ENCODE measurements at places on chromosomes 6 and 20.

- DNase-seq, result no peak
Measured at GRCh38 chr20:50005471-50005981, 22.7 kb downstream of the SNAI1 start.

GRCh38 chr20:13874394-13875157 is 89.7 kb downstream of the NDUFAF5 start:
- DNase-seq, result no peak

DNA sequence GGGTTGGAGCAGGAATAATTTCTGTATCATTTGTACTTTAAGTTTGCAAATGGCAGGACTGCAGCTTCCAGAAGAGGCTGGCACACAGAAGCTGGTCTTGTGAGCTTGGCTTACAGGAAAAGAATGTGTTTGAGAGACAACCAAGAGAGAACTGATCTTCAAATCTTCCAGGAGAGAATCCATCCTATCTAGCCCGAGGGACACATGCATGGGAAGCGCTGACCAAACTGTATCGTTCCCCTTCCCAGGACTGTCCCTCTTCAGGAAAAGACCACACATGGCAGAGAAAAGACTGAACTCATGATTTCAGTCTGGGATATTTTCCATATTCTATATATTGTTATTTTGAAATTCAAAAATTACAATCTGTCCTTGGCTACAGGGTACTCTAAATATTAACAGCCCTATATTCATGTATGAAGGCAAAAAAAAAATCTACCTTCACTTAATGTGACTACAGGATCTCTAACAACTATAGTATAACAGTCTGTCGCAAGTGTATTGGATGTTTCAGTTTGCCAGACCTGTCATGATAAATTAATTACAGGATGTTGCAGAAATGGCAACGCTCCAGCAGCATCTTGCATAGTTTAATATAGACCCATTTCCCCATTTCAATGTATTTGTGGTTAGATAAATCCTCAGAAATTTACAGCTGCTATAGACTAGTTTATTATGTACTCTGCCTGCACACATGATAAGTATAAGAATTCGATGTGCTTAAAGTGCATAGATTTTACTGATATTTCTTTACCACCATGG is 99.4 kb downstream of the MYB start:
- no peak for DNase-seq

DNA sequence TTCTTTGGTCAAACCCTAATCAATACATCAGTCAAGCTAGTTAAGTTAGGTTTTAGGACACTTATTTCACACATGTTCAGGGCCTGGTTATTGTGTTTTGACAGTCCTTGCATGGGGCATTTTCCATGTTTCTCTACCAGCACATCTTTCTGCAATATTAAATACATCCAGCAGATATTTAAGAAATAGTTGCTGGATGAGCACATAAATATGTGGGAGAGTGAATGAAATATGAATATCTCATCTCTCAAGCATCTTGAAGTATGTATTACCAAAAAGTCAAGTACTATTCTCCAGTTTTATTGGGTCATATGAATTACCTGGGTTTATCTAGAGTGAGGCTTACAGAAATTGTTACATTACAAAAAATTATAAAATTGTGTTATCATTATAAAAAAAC is 621.9 kb upstream of the GJE1 start:
- no peak for DNase-seq

- DNase-seq, result no peak
Measured at GRCh38 chr20:61733891-61734732, 331.6 kb downstream of the TAF4 start.

DNA sequence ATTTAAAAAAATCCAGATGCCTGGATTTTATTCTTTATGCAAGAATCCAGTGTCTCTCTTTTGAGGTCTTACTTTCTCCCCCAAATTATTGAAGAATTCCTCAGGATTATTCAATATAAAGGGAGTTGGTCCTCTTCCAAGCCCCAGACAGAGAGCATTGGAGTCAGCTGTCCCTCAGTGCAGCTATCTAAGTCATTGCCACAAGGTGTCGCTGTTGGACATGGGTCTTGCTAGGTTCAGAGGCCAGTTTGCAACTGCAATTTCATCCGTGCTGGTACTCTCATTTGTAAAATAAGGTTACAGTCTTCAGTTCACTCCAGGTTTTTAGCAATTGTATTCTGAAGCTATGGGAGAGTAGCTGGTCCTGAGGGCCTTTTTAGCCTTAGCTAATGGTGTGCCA is 27.8 kb downstream of the CCN2 start:
- no peak for DNase-seq

DNA sequence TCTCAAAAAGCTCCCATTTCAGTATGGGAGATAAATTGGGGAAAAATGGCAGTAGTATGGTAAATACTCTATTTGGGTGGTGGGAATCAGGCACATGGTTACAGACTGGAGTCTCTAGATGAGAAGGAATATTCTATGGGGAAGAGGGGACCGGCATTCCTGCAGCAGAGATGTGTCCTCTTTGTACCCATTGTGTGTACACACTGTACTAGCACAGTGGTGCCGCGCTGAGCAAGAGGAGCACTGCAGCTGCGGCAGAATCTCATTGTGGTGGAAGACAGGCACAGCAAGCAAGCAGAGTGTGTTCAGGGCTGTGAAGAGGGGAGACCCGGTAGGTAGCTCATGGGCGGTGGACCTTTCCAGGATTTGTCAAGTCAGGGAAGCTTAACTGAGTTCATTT is 13.0 kb downstream of the AFDN start:
- DNase-seq, result no peak

- no peak for DNase-seq
Measured at GRCh38 chr6:168163096-168163731, 84.2 kb upstream of the FRMD1 start.

GRCh38 chr6:77011929-77012545 is 451.3 kb downstream of the HTR1B start:
- no peak for DNase-seq

DNA sequence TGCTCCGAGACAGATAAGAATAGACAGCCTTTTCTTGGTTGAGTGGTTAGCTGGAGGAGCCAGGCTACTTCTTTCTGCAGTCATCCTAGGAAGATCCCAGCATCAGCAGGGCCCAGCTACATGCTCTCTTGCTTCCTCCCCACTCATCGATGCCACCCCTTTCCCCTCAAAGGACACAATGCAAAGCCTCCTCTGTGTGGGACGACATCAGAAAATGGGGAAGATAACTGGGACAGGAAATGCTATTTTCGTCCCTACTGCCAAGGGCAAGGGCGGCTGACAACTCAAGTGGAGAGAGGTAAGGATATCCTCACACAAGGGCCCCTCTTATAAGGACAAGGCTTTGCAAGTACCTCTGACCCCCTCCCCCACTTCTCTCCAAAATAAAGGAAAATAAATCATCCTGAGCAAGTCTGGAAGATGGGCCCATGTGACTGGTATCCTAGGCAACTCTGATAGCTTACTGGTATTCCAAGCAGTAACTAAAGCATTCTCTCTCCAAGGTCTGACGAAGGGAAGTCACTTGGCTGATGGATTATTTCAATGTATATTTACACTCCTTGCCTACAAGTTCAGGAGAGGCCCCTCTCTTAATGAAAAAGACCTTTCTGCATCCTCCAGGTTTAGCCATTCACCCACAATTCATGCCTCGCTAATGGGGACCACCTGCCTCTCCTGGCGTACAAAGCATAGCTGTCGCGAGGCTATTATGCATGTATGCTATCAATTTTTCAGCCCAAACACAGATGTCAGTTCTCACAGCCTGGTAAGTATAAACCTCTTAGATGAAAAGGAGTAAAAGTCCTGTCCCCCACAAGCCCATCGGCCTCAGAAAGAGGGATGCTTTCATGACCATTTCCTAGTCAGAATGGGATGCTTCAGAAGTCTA is 11.3 kb downstream of the ELMO2 start:
- DNase-seq, result no peak

DNA sequence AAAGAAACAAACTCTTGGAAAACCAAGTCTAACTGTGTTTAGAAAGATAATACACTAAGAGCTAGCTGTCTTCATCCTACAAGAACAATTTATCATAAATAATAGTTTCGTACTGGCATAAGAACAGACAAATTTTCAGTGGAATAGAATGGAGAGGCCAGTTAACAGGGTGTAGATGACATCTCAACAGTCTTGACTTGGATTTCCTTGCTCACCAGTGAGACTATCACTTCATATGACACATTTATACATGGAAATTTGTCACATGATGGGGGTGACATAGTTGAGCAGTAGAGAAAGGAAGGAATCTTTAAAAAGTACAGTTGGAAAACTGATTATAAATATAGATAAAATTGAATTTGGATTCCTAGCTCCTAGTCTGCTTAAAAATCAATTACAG is 35.6 kb downstream of the TNFAIP3 start:
- DNase-seq, result no peak

DNA sequence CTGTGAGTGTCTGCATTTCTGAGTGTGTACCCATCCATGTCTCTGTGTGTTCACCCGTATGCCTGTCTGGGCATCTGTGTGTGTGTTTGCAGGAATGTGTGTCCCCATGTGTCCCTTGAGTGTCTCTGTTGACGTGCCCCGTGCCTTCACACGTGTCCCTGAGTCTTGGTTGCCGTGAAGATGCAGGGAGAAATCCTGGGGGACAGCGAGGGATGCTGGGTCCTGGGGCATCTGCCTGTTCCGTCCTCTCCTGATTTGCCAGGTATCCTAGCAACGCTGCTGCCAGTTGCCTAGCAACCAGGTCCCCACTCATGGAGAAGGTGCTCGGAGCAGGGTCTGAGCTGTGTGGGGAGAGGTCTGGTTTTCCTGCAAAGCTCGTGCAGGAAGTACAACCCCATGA is 6.0 kb upstream of the LKAAEAR1 start:
- DNase-seq, result no peak

DNA sequence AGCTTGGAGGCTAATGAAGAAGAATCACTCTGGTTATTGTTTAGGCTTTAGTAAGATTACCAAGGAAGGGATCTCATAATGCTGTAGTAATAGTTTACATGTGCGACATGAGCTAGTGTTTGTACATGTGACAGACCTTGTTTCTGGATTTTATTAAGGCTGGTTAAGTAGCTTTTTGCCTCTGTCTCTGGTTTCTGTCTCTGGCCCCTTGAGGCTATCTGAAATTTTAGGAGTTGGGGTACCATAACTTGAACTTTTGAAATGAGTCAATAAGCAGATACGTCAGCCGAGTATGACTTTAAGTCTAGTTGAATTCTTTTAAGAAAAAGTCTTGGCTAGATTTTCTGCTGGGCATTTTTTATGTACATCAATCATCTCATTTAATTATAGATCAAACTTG is 9.5 kb downstream of the CBFA2T2 start:
- no peak for DNase-seq

GRCh38 chr20:54710341-54710740 is 234.9 kb downstream of the DOK5 start:
- DNase-seq, result no peak

GRCh38 chr20:22529150-22530019 is 55.0 kb downstream of the FOXA2 start:
- no peak for DNase-seq

- no peak for DNase-seq
Measured at GRCh38 chr6:129513471-129513870, 196.5 kb downstream of the ARHGAP18 start.

DNA sequence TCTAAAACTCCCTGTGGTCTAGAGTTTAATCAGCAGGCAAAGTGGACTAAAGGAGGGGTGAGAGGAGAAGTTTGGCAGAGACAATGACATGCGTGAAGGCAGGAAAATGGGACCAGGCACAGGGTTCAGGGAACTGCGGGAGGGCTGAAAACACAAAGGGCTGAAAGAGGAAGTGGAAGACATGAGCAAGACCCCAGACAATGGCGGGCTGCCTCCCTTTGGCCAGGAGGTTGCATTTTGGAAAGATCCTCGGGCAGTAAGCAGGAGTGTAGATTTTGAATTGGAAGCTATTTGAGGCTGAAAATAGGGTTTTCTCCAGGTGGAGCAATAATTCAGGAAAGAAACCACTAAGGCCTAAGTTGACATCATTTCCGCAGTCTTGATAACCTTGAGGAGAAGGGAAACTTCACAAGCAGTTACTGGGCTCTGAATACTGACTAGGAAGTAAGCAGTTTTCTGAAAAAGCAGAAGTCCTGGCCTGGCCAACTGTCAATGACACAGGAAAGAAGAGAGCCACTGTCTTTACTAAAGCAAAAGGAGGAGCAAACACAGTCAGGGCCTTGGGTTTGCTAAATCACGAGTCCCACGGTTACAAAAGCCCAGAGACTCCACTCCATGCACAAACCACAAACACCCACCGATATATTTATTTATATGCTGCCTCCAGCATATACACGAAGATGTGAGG is 3.4 kb downstream of the LY86 start:
- no peak for DNase-seq

DNA sequence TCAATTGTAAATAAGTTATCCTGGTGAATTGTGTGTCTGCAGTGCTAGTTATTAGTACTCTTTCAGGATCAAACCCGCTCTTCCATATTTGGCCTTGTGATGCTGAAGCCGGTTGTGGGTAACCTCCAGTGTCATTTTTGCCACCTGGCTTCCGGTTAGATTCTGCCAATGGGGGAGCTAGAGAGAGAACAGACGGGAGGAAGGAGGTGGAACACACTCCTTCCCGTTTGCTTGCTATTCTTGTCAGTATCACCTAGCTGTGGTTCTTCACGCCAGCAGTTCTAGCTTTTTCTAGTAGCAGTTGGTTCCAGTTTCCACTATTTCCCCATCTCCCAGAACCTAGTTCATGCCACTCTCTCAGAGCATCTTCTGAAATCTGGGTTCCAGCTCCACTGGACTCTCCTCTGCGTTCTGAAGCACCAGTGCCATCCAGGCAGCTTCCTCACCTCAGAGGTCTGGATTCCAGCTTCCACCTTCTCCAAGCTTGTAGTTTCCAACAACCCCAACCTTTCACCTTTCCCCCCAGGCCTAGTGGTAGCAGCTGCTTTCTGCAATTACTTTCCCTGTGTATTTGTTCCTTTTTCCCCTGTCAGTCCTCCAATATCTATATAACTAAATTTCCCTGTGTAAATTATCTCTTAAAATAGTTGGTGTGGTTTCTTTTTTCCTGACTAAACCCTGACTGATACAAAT is 46.9 kb upstream of the LOC128125822 start:
- DNase-seq, result no peak

GRCh38 chr20:8212286-8212685 is 80.2 kb downstream of the PLCB1 start:
- no peak for DNase-seq

GRCh38 chr20:2140561-2140960 is 38.9 kb downstream of the STK35 start:
- no peak for DNase-seq

DNA sequence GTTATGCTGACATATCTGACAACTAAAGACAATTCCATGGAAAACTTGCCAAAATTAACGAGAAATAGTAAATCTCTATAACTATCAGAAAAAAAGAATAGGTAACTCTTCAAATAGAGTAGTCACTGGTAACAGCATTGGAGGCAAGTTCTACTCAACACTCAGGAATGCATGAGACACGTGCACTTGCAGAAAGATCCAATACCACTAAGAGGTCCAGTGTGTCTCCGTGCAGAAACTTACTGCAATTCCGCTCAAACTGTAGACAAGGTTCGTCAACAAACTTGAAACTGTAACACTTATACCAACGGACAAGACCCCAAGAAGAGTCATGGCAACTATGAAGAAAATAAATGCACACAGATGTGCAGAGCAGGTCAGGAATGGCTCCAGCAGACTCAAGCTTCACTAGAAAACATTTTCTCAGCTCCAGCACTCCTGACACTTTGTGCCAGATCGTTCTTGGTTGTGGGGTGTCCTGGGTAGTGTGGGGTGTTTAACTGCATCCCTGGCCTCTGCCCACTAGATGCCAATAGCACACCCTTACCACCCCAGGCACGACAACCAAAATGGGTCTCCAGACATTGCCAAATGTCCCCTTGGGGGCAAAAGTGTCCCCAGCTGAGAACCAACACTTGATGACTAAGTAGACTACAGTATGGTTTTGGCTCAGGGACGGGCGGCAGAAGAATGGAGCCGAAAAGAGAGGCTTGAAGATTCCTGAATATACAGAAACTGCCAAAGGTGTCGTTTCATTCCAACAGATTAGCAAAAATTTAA is 134.8 kb downstream of the DTNBP1 start:
- DNase-seq, result no peak
